Stimulated activated CD8-positive, alpha-beta memory T cell treated with anti-CD3 and anti-CD28 coated beads, Interleukin-4, amount 100 ng/mL, for 4 hours (primary cell): ENCODE measurements at places on chromosomes 6 and 20.

- no peak for DNase-seq
Observed at GRCh38 chr6:158170656-158171081, 2.5 kb downstream of the GTF2H5 start.

DNA sequence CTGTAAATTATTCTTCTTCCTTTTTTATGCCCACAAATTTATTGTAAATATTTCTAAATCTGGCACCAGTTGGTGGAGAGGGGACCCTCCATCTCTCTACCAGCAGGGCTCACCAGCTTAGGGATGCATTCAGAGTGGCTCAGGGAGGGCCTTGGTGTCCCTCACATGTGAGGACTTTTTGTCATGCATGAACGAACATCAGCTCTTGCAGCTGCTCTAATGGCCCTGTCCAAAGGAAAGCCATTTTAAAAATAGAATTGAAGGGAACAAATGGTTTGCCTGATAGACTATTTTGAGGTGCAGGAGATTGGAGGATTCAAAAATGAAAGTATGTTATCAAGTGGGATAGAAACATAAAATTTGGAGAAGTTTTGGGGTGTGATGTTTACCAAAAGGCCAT lies 37.5 kb upstream of the KLHL31 start:
- no peak for DNase-seq

- DNase-seq, result no peak
Observed at GRCh38 chr20:43238833-43239232, 49.1 kb upstream of the PTPRT start.

- no peak for DNase-seq
Observed at GRCh38 chr20:50092436-50092835, 20.5 kb downstream of the UBE2V1 start.

GRCh38 chr6:54846243-54846856 lies at the start of gene FAM83B:
FAM83B (plus strand) TSS chr6:54846771; CDS start chr6:54870247, 23,476 bp downstream.
- DNase-seq, result no peak

DNA sequence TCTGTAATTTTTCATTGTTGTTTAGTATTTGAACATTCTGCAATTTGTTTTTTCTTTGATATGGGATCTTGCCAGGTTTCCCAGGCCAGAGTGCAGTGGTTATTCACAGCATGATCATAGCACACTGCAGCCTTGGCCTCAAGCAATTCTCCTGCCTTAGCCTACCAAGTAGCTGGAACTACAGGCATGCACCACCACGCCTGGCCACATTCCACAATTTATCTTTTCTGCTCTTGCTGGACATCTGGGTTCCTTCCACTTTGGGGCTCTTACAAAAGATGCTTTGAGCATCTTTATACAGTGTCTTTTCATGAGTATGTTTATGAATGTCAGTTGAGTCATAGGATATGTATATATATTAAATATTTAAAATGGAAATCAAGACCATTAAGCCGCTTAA lies 42.0 kb downstream of the PGM3 start:
- DNase-seq, result no peak

- DNase-seq, result no peak
Observed at GRCh38 chr6:120965814-120966213, 368.5 kb downstream of the TBC1D32 start.

GRCh38 chr6:140921366-140922226 lies 1211.1 kb upstream of the GJE1 start:
- DNase-seq, result no peak

GRCh38 chr20:49345524-49345923 lies 67.7 kb upstream of the ZNFX1 start:
- DNase-seq, result no peak

DNA sequence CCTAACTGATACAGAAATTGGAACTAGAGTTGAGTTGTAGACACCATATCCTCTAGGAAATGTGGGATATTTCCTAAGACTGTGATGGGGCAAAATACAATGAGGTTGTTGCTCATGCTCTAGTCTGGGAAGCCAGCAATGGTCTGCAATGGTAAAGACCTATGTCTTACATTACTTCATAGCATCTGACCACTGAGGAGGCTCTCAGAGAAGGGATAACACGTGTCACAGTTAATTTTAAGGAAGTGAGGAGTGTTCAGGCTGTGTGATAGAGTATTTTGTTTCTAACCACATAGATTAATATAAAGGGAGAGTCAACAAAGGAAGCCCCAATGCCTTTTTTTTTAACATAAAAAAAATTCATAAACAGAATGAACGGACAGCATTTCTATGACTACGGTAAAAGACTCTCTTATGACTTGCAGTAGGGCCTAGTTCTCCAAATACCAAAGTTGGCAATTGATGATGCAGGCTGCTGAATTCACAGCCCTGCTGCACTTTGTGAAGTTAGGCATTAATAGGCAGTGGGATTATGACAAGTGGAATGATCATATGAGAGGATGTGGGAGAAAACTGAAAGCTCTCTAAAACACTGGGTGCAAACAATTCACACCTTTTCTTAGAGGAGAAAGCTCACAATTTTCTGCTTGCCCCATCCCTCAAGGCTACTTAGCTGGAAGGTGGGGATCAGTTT lies 13.7 kb downstream of the KCNS1 start:
- no peak for DNase-seq

DNA sequence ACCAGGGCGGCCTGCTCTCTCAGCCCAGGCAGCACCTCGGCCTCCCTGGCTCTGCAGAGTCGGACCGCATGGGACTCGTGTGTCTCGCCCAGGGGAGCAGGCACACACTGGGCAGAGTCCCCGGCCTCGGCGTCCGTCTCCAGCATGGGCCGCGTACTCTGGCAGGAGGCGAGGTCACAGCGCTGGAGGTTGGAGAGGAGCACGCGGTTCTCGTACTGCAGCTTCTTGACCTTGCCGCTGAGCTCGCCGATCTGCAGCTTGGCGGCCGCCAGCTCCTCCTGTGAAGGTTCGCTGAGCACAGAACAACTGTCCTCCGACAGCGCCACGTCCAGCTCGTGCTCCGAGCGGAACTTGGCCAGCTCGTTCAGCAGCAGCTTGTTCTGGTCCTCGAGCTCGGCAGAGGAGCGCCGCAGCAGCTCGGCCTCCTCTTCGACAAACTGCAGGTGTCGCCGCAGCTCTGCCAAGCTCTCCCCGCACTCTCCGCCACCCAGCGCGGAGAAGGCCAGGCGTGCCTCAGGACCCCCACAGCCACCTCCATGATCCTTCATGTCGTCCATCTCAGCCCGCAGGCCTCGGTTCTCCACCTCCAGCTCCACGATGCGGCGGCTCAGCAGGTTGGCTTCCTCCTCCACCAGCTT lies 42.0 kb upstream of the DSN1 start:
- DNase-seq, result no peak

- no peak for DNase-seq
Observed at GRCh38 chr6:134821397-134821796, 128.5 kb downstream of the ALDH8A1 start.

GRCh38 chr6:23213193-23213592 lies 643.8 kb downstream of the HDGFL1 start:
- no peak for DNase-seq

DNA sequence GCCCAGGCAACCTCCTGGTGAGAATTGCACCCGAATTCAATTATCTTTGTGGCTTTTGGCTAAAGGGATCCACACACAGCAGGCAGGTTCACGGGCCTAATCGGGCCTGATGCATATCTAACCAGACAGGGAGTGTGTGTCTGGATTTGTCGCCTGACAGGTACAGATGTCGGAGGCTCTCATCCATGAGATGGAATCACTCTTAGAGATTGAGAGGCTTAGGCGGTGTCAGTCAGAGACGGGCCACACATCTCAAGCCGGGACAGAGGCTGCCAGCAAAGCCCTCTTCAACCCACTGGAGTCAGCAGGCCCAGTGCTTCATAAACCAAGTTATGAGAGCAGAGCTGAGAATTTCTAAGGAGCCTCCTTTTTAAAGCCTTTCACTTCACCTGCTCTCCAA lies 247.0 kb downstream of the LRFN2 start:
- DNase-seq, result no peak

DNA sequence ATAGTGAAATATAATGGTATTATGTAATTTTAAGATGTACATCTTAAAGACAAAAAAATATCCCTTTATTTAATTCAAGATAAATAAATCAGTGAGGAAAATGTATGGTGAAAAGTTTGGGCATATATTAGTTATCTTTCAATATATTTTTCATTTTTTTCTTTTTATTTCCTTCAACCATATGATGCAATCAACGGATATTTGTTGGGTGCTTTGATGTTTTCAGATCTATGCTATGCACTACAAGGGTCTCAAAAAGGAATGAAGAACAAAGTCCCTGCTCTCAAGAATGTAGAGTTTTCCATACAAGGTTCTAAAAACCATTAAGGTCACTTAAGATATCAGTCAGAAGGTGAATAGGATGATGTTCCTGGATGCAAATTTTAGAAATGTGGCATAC lies 258.0 kb downstream of the KHDC1L start:
- no peak for DNase-seq

DNA sequence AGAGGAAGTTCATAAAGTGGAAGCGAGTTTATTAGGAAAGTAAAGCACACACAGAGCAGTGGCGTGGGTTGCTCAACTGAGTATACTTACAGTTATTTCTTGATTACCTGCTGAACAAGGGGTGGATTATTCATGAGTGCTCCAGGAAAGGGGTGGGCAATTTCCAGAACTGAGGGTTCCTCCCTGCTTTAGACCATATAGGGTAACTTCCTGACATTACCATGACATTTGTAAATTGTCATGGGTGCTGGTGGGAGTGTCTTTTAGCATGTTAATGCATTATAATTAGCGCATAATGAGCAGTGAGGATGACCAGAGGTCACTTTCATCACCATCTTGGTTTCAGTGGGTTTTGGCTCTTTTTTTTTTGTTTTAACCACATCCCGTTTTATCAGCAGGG lies 29.8 kb downstream of the PDYN start:
- DNase-seq, result no peak

- DNase-seq, result no peak
Observed at GRCh38 chr20:364905-365794, 15.4 kb upstream of the TRIB3 start.

DNA sequence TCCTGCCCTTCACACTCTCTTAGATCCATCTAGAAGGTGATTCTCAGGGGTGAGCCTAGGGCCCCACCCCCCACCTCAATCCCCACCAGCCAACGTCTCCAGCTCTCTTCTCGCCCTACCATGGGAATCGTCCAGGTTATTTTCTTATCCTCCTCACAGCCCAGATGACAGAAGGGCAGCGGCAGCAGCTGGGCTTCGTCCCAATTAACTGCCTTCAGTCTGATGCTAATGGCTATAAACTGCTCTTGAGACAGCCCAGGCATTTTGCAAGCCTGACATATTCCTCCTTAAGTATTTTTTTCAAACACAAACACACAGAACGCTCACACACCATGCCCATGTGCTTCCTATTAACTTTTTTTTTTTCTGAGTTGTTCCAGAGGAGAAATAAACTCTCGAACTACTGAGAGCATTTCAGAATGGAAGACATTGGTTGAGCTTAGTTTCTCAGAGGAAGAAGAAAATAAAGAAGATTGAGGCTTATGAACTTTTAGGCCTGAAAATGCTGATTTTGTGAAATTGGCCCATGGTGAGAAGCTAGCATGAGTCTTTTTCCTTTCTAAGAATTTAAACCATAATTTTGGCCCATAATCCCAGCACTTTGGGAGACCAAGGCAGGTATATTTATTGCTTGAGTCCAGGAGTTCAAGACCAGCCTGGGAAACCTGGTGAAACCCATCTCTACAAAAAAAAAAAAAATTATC lies 124.6 kb downstream of the EYA2 start:
- DNase-seq, result no peak

DNA sequence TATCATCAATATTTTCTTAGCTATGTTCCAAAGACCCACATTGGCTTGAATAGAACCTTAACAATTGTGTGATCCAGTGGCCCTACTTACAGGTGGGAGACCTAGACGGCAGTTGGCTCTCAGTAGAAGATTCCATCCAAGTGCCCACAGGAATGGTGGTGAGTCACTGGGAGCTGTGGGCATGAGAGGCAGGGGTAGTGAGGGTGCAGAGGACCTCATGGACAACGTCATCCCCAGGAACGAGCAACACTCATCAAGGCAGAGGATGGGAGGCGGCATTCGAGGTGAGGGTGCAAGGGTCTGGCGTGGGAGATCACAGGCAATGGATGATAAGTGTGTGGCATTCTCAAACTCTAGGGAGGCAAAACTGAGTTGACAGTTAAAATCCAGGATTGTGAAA lies 17.5 kb upstream of the SPO11 start:
- DNase-seq, result no peak

DNA sequence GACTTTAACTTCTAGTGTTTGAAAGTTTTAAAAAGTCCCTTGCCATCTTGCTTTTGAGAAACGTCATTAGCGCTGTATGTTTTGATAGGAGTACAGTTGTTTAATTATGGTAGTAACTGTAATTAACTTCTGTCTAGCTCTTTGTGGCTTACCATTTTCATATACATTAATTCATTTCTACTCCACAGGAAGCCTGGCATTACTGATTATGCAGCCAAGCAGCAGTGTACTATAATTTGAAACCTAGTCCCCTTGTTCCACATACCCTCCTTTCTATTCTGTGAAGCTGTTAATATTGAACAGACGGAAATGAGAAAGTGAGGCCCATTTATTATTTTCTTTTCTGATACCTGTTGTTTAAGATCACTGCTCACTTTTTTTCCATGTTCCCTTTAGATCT lies 235.4 kb downstream of the CDKAL1 start:
- DNase-seq, result no peak

DNA sequence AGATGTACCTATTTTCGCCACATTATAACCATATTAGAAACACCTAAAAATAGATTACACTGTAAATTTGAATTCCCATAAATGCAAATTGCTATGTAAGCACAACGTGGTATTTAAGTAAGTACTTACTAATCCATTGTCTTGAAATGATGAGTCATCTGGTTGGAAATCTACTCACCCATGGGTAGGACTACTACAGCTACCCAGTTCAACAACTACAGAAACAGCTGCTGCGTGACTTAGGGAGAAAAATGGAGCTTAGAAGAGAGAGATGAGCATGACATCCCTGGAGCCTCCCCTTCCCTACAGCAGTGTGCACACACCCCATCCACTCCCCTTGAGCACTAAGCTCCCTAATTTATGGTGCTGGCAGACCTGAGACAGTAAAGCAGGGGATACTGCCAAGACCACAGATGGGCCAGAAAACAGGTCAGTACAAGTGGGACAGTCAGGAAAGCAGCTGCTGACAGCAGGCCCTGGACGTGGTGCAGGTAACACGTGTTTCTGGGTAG lies 26.9 kb downstream of the RRAGD start:
- no peak for DNase-seq

DNA sequence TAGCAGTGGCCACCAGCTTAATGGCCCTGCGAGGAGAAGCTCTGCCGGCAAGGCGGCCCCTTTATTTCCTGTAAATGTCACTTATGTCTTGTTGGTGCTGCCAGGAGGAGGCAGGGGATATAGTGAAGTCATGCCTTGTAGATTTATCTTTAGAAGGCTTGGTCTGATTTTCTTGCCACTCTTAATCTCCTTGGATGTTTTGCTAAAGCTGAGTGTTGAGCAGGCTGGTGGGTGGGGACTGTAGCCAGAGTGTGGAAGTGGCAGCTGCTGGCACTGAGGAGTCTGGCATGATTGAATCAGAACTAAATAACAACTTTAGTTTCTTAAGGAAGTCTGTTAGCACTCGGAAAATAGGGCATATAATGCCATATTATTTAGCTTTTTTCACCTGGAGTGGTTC lies 77.9 kb downstream of the PHF20 start:
- DNase-seq, result no peak
